ENCODE measurements at places on chromosomes 11 and 22.
A peak's percentile ranks its signal among the peaks of the same experiment; 100 is the strongest.

- DNase-seq: no peak
These were observed 72.1 kb upstream of the SLC22A12 start for GRCh38 chr11:64518928-64519327.

DNA sequence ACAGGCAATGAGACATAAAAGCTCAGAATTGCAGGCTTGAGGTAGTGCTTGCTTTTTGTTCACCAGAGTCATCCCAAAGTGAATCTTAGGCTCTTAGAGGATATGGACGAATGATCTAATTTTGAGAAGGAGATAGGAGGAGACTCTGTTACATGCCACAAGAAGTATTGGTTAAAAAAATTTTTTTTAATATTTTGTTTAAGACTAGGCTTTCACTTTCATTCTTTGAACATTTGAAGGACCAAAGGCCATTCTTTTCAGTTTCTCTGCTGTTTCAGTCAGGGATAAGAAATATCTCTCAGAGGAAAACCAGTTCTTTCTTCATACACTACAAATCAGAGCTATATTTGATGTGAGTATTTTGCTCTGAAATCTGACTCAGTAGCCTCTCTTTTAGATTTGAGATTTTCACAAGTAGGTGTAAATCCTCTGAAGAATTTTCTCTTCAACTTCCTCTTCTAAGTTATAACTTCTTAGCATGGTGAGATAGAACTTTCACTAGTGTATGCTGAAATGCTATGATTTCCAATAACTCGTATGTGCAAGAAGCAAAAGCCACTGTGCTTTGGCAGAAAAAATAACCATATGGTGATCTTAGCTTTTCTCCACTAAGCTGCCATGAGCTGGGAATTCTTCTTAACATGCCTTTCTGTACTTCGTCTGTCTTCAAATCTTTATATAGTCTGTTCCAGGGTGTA is 24.1 kb upstream of the FAM181B start:
- DNase-seq: no peak

DNA sequence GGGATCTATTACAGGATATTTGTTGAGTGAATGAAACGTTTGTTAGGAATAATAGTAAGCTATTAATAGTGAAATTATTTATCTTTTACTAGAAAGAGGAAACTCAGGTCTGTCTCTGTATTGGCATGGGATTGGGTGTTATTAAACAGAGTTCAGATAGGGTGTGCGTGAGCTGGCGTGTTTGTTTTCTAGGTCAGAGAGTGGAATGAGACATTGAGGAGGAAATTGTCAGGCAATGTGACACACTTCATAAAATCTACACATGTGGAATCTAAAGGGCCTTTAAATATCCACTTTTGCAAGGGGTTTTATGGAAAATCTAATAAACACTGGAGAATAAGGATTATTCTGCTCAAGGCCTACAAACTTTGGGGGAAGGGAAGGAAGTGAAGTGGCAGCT is 552.9 kb downstream of the NTM start:
- DNase-seq: no peak

GRCh38 chr11:75558939-75559843 is 2.9 kb upstream of the SERPINH1 start:
- no peak for DNase-seq

GRCh38 chr11:67613960-67614715 is 7.4 kb downstream of the NDUFV1 start:
- DNase-seq: peak; percentile 95

GRCh38 chr11:63560506-63561180 is 2.5 kb downstream of the PLAAT2 start:
- peak; percentile 45 for DNase-seq

DNA sequence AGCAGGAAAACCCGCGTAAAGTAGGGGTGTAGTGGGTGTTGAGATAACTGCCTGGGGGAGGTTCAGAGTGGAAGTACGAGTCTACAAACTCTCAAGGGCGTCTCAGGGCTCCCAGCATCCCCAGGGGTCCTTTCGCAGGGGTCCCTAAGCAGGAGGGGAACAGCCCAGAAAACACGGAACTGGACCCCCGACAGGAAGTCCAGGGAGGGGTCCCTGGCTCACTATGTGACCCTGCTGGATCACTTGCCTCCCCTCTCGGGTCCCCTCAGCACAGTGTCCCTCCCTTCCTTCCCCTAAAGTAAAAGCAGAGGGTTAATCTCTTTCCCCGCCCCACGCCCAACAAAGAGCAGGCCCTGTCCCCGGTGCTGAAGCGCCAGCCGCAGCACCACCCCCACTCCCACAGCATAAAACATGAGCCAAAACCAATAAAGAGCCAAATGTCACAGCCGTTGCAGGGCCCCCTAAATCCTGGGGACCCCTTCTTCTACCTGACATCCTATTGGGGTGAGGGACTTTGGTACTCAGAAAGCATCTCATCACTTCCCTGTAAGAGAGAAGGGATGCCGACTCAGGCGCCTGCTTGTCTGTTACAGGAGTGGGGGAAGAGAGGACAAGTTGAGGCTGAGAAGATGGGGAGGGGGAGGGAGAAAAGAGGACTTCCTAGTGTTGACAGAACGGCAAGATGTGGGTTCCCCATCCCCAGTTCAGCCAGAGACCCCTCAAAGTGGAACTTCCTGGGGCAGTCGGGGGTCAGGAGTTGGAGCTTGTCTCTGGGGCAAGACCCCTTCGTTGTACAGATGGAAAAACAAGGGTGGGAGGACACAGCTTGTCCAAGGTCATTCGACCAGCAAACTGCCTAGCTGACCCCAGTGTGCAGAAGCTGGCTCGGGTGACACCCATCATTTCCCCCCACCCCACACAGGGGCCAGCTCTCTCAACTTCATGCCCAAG is 1.4 kb upstream of the NEFH start:
- no peak for DNase-seq

DNA sequence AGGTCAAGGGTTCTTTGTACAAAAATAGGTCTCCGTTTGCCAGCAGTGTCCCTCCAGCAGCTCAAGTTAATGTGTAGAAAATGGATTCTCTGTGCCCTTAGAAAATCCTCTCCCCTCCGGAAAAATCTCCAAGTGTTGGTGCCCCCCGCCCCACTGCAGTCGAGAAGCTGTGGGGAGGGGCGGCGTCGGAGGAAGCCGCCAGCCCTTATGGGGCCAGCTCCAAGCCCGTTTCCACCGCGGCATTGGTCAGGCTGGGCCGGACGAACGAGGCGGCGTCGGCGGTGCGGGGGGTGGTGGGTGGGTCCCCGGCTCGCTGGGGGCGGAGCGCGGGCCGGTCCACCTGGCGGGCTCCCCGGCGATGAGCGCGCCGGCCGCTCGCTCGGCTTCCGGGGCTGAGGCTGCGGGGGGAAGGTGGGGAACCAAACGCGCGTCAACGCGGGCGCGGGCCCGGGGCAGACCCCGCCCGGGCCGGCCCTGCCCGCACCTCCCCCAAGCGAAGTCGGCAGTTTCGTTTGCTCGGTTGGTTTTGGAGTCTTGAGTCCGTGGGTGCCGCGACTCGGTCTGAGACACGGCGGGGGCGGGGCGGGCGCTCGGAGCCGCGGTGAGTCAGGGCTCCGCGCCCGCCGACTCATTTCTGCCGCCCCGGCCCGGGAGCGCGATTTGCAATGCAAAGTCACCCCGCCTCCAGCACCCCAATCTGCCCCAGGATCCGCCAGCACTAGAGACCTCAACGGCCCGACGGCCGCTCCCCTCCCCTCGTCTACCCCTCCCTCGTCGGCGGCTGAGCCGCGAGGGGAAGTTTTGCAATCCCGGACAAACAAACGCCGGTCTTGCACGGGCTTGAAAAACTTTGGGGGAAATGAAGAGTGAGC is 1.4 kb downstream of the ASCL2 start:
- peak; percentile 41 for DNase-seq

- peak; percentile 50 for DNase-seq
These were observed 2.1 kb downstream of the CSNK1E start for GRCh38 chr22:38314933-38315822.

- no peak for DNase-seq
These were observed 971.9 kb downstream of the BRD1 start for GRCh38 chr22:48855593-48856307.

- DNase-seq: no peak
These were observed 24.2 kb downstream of the EIF4G2 start for GRCh38 chr11:10784232-10785145.

GRCh38 chr11:35030716-35031213 is 108.2 kb upstream of the CD44 start:
- peak; percentile 80 for DNase-seq

DNA sequence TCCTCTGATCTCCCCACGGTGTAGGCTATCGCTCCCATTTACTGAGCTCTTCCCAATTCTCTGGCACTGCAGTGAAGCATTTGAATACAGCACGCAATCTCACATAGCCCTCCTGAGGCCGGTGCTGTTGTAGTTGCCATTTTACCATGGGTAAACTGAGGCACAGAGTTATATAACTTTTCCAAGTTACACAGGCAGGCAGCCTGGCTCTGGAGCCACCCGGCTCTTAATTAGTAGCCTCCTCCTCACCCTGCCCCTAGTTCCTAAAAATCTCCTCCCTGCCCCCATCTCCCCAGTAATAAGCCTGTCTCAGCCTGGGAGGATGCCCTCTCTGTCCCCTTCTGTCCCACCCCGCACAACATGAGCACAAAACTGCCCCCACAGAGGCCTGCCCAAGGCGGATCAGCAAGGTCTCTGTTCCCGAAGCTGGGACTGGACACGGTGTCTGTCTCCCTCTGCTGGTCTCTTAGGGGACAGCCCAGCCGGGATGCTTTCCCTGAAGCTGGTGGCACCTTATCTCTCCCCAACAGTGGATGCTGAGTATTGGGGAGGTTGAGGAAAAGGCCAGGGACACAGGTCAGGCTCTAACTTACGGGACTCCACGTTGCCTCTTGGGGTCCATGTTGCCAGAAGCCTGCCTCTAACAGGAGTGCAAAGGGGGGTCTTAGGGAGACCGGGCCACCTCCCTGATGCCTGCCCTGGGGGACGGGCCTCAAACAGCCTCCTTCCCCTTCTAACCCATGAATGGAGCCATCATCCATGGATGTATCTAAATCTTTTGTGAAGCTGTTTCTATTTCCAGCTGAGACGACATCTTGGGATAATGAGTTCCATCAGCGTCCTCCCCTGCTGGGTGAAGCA is 9.1 kb upstream of the CLCF1 start:
- DNase-seq: peak; percentile 88

DNA sequence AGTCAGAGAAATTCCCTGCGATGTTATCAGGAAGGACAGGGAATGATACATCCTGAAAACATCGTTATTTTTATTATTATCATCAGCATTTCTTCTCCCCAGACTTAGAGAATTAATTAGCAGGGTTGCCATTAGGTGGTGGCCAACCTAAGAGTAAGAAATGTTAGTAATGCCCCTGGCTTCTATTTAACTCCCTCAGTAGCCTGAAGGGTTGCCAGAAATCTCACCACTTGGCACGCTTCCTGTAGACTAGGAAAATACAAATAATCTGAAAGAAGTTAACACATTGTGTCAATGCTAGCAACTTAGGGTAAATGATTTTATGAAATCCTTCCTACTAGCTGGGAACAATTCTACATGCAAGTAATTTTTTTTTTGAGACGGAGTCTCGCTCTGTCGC is 45.5 kb downstream of the ENDOD1 start:
- DNase-seq: no peak

DNA sequence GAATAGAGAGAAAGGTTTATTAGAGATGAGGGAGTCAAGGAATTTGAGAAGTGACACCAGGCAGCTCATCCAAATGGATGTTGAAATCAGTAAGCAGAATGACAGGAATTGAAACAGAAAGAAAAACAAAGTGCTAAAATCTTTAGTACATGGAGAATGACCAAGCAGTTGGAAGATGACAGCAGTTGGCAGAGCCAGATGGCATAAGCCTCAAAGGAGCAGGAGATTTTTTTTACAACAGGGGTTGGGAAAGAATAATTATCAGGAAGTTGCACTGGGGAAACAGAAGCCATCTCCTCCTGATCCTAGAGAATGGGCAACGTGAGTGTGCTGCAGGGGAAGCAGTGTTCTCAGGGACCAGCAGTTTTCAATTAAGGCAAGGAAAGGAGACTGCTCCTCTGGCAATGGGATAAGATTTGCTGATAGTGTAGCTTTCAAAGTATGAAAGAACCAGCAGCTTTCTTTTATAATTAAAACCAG is 28.9 kb downstream of the RAB39A start:
- DNase-seq: no peak

DNA sequence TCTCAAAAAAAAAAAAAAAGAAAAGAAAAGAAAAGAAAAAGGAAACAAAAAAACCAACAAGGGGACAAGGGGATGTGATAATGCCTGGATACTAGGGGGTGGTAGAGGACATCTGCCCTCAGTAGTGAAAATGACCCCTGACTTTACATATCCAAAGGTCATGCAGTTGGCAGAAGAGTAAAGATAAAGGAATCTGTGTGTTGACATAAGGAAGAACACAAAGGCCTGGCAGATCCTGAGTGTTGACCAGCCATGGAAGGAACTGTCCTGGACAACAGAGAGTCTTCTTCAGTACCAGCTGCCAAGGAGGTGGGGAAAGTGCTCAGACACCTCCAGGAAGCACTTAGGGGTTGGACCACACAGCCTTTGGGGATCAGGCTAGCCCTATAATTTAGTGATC is 12.6 kb downstream of the SLC43A1 start:
- DNase-seq: no peak

GRCh38 chr11:17498475-17498874 is 21.8 kb upstream of the ABCC8 start:
- DNase-seq: no peak

DNA sequence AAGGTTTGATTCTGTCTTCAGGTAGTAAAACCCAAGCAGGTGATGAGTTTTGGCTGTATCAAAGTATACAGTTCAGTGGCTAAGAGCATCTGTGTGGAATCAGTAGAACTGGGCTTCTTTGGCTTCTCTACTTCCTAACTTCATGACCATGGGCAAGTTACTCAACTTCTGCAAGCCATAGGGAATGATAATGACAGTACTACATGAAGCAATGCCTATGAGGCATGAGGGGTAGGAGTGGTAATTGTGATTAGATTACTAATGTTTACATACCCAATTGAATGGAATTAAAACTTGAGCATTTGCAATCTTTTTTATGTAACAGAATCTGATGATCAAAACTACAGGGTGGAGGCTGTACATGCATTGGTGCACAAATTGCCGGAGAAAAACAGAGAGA is 164.3 kb downstream of the PGR start:
- DNase-seq: no peak

DNA sequence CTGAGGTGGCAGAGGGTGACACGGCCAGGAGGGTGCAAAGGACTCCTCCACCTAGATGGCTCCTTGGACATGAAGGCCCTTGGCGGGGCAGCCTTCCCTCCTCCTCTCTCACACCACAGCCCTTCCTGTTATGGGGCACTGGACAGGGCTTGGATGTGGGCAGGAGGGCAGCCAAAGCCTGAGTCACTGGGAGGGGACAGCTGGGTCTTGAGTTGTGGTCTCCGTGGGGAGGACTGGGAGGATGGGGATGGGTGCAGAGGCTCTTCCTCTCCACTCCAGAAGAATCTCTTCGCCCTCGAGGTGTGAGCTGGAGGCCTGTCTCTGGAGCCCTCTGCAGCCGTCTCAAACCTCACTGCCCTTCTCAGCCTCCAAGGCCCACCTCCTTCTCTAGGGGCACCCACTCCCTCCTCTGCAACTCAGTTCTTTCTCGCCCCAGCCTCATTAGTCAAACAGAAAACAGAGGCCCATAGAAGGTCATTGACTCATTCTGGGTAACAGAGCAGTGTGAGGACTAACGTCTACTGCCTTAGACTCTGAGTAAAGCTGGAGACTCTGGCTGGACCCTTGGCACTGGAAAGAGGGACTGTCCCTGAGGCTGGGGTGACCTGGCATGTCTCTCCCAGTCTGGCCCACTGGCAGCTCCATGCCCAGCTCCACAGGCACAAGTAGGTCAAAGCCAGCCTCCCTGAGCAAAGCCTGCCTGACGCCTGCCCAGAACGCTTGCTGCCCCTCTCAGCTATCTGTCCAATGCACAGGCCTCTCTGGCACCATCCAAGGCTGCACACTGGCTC is 47.5 kb upstream of the CDON start:
- no peak for DNase-seq

All from CD4-positive, alpha-beta T cell treated with Interleukin-4 for 1 hour (primary cell).